ENCODE measurements at places on chromosomes 4 and X.
A peak's percentile ranks its signal among the peaks of the same experiment; 100 is the strongest.

- peak; percentile 33 for DNase-seq
Observed at GRCh38 chr4:105637408-105638176, 70.9 kb downstream of the INTS12 start.

- DNase-seq: no peak
Observed at GRCh38 chrX:45885931-45886330, 659.3 kb downstream of the ZNF674 start.

GRCh38 chrX:38206542-38206941, 14.1 kb downstream of the SRPX start:
- DNase-seq: no peak

DNA sequence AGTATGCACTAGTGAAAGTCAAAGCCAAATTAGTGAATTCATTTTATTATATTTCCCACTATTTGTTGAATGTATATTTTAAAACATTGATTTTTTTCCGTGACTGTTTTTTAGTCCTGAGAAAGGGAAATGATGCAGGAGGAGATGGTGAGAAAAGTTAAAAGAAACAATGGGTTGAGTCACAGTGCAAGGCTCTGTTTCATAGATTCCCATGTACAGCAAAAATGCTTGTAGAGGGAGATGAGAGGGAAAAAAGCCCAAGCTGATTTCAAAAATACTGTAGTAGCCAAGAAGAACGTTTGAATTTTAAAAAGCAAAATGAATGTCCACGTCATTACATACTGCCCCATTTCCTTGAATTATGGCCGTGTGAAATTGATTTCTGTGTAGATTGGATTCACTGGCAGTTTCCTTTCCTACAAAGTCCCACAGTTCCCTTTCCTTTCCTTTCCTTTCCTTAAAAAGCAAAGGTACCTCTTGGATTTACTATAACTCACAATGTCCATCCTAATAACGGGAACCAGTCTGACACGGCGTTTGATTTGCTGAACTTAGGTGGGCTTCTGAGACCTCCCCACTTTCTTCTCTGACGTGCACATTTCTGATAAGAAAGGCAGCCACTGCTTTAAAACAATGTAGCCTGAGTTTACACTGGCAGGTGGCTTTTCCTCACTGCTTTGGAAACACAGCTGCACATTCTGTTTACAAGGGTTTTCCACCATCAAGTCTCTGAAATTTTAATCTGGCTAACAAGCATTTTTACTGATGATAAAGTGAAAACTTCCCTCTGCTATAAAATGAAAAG, 63.7 kb downstream of the SPCS3 start:
- DNase-seq: no peak

DNA sequence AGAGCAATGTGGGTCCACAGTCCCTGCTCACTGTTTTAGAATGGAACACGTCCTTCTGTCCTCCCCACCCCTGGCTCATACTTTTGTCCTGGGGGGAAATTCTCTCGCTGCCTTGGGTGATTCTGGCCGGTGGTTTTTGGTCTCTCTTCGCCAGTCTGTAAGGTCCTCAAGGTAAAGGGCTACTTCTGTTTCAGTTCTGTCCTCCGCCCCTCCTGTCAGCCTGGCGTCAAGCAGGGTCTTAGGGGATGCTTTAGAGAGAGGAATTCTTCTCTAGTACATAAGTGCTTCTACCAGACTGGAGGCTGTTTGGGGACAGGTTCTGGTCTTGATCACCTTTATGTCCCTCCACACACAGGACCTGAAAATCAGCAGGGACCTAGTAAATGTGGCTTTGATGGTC, 617 bp upstream of the MRFAP1L1 start:
- no peak for DNase-seq

DNA sequence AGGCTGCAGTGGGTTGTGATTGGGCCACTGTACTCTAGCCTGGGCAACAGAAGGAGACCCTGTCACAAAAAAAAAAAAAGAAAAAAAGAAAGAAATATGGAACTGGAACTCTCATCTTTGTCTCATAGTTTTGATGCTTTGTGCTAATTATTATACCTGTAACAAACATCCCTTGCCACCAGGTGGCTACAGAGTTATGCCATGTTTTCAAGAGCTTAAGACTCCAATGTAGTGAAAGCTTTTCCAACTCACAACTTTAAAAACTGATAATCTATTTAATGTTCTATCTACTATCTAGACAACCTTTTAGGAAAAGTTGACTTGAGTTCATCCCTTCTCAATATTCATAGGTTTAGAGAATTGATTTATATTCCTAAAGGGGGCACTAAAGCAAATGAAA, 42.4 kb downstream of the HTR2C start:
- DNase-seq: peak; percentile 2

DNA sequence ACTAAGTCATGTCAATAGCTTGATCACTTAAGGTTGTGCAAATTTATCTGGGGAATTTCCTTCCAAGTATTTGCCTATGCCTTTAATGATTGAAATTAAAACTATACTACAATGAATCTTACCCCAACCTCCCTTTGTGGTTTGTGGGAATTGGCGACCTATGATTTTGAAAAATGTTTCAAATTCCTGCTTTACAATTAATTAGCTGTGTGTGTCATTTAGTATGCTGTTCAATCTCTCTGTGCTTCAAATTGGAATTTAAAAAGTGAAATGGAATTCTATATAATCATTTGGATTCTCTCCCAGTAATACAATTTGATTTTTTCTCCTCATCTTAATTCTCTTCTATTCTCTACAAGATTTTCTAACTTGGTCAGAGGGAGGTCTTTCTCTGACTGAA, 2319.5 kb downstream of the ARAP2 start:
- peak; percentile 86 for DNase-seq

DNA sequence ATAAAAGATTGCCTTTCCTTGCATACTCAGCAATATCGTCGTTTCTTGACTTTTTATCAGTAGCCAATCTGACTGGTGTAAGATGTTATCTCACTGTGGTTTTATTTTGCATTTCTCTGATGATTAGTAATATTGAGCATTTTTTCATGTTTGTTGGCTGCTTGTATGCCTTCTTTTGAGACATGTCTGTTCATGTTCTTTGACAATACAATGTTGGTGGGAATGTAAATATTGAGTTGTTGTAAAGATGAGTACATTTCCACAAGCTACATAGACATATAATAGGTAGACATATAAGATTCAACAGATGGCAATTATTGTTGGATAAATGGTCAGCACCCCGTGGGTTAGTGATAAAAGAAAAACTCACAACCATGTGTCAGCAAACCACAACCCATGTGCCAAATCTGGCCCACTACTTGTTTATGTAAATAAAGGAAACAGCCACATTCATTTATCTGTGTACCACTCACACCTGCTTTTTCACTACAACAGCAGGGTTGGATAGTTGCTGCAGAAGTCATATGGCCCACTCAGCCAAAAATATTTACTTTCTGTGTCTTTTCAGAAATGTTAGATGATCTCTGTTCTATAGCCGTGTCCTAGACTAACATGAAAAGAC, 153.1 kb upstream of the VCX start:
- no peak for DNase-seq

DNA sequence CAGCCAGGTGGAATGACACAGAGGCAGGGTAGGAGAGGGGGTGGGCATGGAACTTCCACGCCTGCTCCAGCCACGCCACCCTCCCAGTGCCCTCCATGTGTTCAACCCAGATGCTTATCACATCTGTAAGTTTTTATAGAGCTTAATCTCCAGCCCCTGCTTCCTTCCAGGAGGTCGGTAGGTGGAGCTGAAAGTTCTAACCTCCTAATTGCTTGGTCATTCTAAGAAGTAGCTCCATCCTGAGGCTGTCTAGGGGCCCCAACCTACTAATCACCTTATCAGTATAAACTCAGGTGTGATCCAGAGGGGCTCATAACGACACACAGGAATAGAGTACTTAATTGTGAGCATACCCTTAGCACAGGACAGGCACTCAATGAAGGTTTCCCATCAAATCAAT, 18.3 kb downstream of the QDPR start:
- DNase-seq: no peak

DNA sequence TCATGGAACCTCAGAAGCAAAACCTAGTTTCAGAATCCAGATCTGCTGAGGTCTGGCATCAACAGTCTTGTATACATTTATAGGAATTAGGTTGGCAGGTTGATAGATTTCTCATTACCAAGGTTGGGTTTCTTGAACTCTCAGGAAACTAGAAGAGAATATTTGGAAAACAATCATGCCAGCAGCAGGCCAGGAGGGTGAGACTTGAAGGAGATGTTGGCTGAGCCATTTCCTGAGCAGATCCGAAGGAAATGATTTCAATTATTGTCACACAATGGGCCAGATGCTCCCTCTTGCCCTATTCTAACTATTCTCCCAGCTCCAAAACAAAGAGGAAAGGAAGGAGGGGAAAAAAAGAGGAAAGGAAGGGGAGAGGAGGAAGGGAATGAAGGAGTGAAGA, 45.2 kb downstream of the SHROOM4 start:
- no peak for DNase-seq

DNA sequence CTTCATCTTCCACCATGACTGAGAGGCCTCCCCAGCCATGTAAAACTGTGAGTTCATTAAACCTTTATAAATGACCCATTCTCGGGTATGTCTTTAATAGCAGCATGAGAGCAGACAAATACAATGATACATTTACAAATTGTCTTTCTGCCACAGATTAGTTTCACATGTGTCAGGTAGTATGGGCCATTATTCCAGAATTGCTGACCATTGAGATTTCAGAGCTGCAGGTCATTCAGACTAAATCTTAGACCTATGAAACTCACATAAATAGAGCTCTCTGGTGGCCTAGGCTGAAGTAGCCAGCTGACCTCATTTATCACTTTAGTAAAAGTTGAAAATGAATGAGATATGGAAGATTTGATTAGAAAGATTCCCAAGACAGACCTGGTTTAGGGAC, 105.8 kb downstream of the FIP1L1 start:
- DNase-seq: no peak

GRCh38 chr4:39528061-39528465, 824 bp upstream of the UGDH start:
- no peak for DNase-seq

DNA sequence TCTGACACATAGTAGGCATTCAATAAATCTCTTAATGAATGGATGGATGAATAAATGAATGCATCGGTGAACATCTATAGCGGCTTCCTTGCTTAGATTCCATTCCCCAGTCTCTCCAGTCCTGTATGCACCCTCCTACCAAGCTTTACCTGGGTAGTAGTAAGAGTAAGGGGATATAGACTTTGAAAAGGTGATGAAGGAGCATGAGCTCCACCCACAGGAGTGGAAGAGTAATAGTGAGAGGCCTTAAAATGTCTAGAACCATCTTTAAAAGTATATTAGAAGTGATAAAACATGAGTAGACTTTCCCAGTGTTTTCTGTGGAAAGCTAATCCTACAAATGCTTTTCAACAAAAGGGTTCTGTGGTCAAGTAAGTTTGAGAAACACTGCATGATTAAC, 35.5 kb upstream of the GPC3 start:
- DNase-seq: no peak

DNA sequence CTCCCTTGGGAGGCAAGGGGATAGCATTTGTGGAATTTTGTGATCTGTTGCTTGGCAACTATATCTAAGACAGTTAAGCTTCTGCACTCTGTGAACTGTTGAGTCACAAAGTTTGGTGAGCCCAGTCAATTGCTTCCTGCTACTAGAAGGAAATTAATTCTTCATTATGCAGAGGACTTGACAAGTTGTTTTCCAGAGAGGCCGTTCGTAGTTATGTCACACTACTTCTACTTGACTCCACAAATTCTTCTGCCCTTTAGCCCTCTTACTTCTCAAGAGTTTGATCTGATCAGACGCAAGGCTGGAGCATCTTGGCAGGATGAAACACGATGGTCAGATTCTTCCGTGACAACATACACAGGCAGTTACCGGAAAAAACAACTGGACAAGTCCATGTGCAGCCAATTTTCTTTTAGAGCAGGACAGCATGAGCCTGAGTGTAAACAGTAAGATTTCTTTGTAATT, at the start of gene C4orf51:
C4orf51 (plus strand) TSS at position 156 of the 465 bp plus-strand sequence; CDS start at position 214, 58 bp downstream.
- peak; percentile 67 for DNase-seq
